Fibroblast of skin of left biceps (primary cell): ENCODE measurements at places on chromosomes 12 and 14.

DNA sequence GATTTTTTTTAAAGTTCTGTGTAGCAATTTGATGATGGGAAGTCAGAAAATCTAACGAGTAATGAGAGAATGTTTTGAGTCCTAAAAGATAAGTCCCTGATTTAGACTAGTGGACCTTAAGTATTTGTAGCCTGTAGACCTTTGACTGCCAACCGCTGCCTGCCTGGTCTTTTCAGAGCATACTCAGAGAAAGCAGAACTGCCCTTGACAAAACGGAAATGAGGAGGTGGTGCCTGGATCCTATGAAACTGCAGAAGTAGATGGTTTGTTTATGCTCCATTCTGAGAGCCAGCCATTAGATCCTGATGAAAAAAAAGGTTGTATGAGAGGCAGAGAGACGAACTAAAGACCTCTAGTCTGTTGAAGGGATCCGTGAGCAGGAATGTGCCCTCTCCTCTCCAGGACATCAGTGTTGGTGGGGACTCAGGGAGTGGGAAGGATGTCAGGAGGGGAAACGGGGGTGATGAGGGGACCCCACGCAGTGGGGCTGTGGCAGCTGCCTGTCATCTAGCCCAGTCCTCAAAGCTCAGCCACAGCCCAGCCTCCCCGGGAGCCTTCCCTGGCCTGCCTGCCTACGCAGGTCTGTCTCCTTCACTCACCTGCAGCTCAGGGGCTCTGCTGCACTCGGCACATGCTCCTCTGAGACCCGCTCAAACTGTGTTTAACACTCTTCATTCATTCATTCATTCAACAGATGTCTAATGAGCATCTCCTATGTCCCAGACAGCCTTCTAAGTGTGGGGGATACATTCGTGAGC, 447.5 kb downstream of the AACS start:
- no peak for DNase-seq

DNA sequence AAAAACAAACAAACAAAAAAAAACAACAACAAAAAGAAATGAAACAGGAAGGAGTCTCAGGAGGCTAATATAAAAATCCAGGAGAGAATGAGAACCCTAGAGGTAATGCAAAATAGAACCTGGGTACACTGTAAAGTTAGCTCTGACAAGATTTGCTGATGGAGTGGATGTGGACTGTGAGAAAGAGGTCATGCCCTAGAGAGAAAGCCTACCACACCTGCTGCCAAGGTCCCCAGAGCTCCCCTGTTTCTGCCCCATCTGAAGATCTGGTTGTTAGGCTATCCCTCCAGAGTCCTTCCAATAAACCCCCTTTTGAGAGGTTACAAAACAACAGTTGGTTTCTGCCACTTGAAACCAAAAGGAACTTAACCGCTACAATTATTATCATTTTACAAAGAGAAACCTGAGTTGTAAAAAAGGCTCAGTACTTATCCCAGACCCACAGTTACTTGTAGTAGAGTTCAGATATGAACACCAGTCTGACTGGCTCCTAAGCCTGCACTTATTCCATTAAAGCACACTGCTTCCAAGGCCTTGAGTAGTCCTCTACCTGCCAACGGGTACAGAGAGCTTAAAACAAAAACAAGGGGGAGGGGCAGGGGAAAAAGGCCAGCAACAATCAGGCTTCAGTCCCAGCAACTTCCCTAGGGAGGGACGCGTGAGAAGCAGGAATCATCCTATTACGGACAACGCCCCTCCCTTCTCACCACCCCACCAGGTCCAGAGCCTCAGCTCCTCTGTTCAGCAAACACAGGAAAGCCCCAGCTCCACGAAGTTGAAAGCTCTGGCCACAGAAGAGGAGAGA, 27.7 kb downstream of the PPP1R13B start:
- DNase-seq, result no peak

DNA sequence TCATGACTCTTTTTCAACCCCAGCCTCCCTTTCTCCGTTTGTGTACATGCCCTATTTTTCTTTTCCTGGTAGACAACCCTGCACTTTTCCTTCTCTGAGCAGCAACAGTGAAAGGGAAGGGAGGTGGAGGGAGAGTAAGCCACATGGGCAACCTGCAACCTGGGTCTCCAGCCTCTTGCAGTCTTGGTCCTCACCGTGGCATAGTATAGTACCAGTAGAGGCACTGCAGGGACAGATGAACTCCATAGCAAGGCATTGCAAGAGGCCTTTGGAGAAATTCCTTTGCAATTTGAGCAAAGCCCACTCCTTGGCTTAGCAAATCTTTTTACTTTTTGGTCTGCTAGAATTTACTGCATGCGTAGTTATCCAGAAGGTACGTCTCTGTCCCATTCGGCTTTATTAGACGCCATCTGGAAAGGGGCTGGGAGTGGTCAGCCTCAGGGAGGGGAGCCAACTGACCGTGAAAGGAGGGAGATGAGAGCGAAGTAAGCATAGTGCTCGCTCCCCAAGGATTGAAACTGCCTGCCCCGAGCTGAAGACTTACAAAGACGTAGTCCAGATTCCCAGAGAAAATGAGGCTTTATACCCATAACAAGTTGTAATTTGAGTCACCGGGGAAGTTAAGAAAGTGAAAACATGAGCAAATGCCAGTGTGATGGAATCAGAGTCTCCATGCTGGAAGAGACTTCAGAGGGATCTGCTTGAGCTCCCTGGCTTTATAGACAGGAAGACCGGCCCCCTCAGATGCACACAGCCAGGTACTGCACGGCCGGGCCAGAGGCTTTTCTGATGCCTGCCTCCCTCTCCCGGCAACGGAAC, 332.0 kb downstream of the CACNA1C start:
- peak; percentile 53 for DNase-seq

DNA sequence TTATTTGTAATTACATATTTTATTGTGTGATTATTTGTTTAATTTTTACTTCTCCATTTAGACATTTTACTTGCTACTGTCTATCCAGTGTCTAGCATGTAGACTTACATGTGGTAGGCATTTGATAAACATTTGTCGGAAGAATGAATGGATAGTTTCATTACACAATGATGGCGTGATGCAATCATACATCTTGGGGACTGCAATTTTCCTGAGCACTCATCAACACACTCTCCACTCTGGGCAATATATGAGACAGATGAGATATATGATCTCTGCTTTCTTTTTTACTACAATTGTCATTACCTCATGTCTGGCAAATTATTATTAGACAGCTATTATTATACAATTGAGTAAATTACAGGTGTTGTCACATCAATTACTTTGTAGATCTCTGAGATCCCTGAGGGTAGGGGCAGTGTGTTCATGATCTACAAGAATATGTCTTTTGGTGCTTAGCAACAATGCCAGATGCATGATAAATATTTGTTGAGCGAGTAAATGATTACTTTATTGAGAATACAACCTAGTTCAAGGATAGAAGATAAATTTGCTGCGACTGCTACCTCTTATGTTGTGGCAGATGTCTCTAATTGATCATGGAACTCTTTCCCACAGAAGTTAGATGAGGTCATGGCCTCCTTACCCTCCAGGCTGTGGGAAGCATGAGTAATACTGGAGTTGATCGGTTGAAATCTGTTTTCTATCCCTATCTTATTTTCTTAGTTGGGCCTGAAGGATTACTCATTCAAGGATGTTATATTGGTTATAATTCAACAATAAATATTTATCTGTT, 416.0 kb downstream of the LRIG3 start:
- DNase-seq, result peak; percentile 33

DNA sequence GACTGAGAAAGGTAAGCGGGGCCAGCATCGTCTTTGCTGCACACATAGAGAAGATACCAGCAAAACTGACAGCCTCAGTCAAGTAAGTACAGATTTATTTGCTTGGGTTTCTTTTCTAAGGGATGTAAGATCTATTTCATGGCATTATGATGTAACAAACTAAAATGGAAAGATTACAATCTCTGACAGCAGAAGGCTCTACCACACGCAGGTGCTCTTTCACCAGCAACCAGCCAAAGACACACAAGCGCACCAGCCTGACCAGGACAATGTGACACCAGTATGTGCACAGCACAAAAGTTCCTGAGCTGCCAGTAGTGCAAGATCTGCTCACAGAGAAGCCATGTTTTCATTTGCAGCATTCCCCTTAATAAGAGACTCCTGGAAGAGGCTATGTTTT, 311.1 kb downstream of the MED13L start:
- no peak for DNase-seq

DNA sequence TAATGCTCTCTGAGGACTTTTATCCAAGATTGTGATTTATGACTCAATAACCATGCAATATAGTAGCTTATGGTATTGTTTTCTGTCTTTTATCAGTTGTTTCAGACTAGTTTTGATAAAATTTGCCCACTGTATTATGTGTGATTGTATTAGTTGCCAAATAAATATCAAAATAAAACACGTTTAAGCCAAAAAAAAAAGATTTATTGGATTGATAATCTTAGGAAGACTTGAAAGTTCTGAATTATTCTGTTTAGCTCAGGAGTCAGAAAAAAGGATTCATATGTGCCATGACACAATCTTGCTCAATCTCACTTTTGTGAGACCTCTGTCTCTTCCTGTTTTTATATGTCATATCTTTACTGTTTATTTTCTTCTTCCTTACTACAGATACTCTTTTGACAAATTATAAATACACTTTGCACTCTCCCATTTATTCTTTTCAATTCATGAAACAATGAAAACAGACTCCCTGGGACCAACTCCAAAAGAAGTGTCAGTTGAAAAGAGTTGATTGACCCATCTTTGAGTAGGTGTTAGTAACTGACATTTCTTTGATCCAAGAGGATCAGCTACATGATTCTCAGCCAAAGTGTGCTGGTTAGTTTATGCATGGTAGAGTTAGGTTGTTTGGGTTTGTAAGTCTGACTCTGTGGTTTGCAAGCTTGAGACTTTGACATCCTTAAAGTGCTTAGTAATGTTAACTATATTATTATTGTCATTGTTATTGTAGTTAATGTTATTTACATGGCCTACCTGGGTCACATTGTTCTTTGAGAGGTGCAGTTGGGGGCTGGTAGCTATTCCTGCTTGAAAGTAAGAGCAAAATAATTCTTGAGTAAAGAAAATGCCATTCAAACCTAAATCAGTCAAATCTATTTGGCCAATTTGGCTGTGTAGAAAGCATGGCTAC, 2.5 kb downstream of the OR6C76 start:
- no peak for DNase-seq

DNA sequence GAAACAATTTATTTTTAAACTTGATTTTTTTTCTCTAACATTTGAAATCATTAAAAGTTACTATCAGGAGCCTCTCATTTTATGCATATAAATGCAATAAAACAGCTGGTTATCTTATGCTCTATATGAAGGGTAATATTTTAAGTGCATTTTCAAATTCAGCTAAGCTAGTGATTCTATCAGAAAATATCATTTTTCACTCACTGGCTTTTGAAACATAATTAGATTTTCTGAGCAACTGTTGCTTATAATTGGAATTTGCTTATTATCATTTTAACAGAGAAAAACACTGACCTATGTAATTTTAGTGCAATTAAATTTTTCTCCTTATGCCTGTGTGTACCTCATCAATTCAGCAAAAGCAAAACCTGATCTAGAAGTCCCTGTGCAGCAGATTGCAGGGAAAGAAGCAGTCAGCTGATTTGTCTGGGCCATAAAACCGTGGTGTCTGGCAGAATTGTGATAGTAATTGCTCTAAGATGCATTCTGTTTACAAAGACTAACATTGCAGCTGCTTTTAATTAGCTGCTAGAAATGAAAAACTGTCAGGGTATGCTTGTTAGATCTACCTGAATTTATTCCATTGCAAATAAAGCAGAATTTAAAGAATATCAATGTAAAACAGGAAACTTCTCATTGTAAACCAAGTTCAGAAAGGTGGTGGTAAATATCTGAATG, 75.0 kb downstream of the BICD1 start:
- peak; percentile 4 for DNase-seq

DNA sequence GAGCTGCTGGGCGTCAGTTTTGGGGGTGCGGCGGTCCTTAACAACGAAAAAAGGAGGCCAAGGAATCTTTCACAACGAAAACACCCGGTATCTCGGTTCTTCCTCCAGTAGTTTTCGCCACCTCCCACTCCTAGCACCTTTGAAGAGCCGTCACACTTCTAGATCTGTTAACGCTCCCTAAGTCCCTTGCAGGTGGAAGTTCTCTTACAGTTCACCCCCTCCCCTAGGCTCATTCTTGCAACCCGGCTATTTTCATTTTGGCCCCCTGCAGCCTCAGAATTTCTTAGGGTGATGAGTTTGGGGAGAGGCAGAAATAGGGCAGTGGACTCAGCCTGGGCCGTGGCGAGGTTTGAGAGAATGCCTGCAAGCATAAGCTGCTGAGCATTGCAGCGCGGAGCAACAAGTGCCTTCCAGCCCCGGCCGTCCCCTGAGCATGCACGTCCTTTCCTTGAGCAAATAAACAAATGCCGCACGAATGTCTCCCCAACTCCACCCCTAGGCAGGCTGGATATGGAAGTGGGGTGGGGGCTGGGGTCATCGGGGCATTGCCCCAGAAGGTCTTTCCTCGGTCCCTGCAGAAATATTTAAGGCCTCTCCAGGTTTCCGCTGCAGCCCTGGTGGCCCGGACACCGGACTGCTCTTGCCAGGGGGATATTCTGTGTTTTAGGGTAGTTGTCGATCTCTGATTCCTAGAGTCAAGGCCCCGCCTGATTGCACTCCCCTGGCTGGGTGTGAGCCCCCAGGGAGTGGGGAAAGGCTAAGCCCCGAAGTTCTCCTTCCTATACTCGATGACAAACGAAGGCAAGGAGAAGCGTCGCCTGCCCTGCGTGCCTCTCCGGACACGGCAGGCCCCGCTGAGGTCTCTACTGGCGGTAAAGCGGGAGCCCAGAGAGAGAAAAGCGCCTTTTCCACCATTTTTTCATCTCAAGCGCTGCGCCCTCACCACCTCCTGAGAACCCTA, 1.6 kb downstream of the RFX4 start:
- DNase-seq, result no peak

- DNase-seq, result no peak
Observed at GRCh38 chr12:132646850-132647249, 28.3 kb downstream of the P2RX2 start.

DNA sequence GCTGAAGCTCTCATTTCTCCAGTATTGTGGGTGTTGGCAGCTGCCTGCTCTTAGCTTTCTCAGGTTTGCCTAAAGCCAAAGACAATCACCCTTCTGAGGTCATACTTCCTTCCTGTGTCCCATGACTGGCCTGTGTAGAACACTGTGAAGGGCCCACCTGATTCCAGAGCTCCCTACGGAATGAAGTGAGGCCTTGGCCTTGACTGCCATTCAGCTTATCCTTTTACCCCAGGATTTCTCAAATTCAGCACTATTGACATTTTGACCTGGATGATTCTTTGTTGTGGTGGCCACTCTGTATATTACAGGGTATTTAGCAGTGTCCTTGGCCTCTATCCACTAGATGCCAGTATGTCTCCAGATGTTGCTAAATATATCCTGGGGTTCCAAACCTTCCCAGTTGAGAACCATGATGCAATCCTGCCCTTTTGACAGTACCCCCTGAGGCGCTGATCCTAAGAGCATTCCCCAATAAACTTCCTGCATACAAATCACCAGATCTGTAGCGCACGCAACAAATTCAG, 112.3 kb upstream of the KRR1 start:
- DNase-seq, result no peak

- DNase-seq, result no peak
Observed at GRCh38 chr14:58752771-58753201, 115.0 kb downstream of the DACT1 start.

GRCh38 chr12:57934819-57935218, 6.5 kb upstream of the ATP23 start:
- DNase-seq, result no peak

- no peak for DNase-seq
Observed at GRCh38 chr14:34334329-34334728, 127.7 kb downstream of the SPTSSA start.
